Sigmoid colon (tissue), 7 donors: ENCODE measurements at places on chromosomes 5 and 9. TPM values are rescaled to one million over a fixed set of nuclear protein-coding genes. Genes with fewer than 3 reads are reported as not detected.

PDE6A gene
- 2.4 TPM for polyA plus RNA-seq

NRG2 gene
- polyA plus RNA-seq: 0.80 TPM

GRCh38 chr5:159456722-159457465, 126.6 kb upstream of the IL12B start:
- no peak for DNase-seq

GRCh38 chr5:13601112-13601511, 343.4 kb downstream of the DNAH5 start:
- no peak for DNase-seq

- DNase-seq: no peak
These were observed 15.4 kb downstream of the ITK start for GRCh38 chr5:157196045-157196444.

DNA sequence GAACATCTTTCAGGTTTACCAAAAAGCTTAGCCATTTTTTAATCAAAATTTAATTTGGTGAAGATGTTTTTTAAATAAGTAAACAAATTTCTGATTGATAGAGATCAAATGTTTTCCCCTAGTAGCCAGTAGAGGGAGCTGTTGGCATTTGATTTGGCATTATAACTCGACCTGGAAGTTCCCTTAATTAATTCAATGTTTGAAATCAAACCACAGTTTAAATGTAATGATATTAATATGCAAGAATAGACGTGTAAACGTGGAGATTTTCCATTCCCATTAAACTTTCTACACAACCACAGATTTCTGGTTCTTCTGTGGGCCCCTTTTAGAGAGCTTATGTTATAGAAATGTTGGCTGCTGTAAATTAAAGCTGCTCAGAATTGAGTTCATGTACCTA, 148.1 kb upstream of the MPDZ start:
- no peak for DNase-seq

SV2C gene
- polyA plus RNA-seq: not detected

GRCh38 chr9:272251-273213, 57.9 kb downstream of the DOCK8 start:
- no peak for DNase-seq

DNA sequence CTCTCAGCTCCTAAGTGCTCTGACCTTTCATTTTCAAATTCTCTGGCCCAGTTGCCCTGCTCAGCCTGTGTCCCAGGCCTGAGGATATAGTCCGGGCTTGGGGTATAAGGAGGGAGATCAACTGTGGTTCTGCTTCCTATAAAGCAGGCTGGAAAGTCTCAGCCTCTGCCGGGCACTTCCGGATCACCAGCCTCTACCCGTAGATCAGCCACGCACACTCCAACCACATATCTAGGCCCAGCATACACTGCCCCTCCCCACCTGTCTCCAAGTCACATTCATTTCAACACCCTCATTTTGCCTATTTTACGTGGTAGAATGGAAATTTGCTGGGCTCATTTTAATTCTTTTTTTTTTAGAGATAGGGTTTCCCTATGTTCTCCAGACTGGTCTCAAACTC, 3.1 kb downstream of the ZER1 start:
- DNase-seq: no peak

DNA sequence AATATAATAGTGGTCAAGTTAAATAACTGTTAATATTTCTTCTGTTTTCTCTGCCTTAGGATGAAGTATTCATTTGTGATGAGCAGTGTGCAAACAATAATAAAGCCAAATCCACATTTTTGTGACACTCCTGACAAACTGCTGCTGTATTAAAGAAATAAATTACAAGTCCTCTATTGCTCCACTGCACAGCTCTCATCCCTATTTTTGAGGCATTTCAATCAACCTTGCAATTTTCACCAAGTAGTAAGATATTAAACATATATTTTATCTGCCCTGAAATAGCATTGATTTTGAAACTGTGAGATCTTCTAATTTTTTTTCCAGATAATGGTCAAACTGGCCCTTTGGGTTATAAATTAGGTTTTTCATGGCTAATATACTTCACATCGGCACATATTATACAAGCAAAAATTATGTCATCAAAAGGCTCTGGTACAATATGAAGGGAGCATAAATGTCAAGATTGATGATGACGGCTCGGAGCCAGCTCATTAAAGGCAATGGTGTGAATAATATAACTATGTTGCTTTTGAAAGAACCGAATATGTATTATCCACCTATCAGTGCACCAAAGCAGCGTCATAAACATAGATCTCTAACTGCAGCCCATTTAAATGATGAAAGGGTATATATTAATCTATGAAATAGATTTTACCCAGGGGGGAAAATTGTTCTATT, 764.9 kb downstream of the DNAH5 start:
- no peak for DNase-seq

- DNase-seq: no peak
These were observed 214.2 kb downstream of the ELAVL2 start for GRCh38 chr9:23611869-23612268.

GFI1B gene
- 0.87 TPM for polyA plus RNA-seq

FIBCD1 gene
- 11.6 TPM for polyA plus RNA-seq
